Endothelial cell of umbilical vein (primary cell): ENCODE measurements at places on chromosomes 5 and 9. TPM values are rescaled to one million over a fixed set of nuclear protein-coding genes. Genes with fewer than 3 reads are reported as not detected.

Gene SUB1
- total RNA-seq = 246 and 252 TPM in 2 replicates

Gene UAP1L1
- total RNA-seq = 38.1 and 41.7 TPM in 2 replicates

Gene ARHGEF39
- total RNA-seq = 4.6 and 6.5 TPM in 2 replicates

Gene PTBP3
- total RNA-seq = 73.2 and 75.0 TPM in 2 replicates

Gene PDE6A
- not detected in 2 replicates for total RNA-seq

Gene FOXE1
- not detected in 2 replicates for total RNA-seq

Gene BNC2
- total RNA-seq = 33.1 and 34.3 TPM in 2 replicates

Gene HTR4
- not detected in 2 replicates for total RNA-seq

Gene PCDHGA7
- total RNA-seq = 1.5 and 1.8 TPM in 2 replicates

Gene SLC25A25
- total RNA-seq = 20.1 and 20.2 TPM in 2 replicates

Gene COL23A1
- total RNA-seq = not detected in 2 replicates

Gene FBXL7
- total RNA-seq = 28.6 and 32.2 TPM in 2 replicates

Gene TUSC1
- 12.1 TPM in 2 replicates for total RNA-seq

Gene MINAR2
- not detected in 2 replicates for total RNA-seq

Gene C5orf52
- total RNA-seq = not detected in 2 replicates

Gene HARS2
- 29.6 and 31.7 TPM in 2 replicates for total RNA-seq

Gene CCNO
- total RNA-seq = 0.58 and 0.88 TPM in 2 replicates

Gene MEIKIN
- not detected in 2 replicates for total RNA-seq

Gene KCNT1
- not detected in 2 replicates for total RNA-seq

Gene PCDHGB3
- total RNA-seq = 1.7 and 2.0 TPM in 2 replicates

Gene FRMD3
- total RNA-seq = 6.1 and 7.3 TPM in 2 replicates

Gene CCL19
- not detected in 2 replicates for total RNA-seq

Gene RBM18
- 26.9 and 28.6 TPM in 2 replicates for total RNA-seq

Gene NR5A1
- total RNA-seq = not detected in 2 replicates

Gene TTC1
- total RNA-seq = 59.6 and 62.6 TPM in 2 replicates

Gene THOC3
- 35.0 and 66.3 TPM in 2 replicates for total RNA-seq

Gene PDZD2
- total RNA-seq = 3.4 and 6.9 TPM in 2 replicates

Gene PCYOX1L
- total RNA-seq = 17.0 and 23.3 TPM in 2 replicates

Gene INSL6
- total RNA-seq = not detected in 2 replicates

Gene SPATA31D4
- not detected in 2 replicates for total RNA-seq

Gene PTGES
- total RNA-seq = not detected in 2 replicates

Gene KIF24
- total RNA-seq = 4.5 and 4.8 TPM in 2 replicates

Gene SLC4A9
- total RNA-seq = not detected in 2 replicates

Gene TLX3
- not detected in 2 replicates for total RNA-seq

Gene GDNF
- total RNA-seq = not detected in 2 replicates

Gene HRCT1
- 1.2 and 5.2 TPM in 2 replicates for total RNA-seq

Gene DOCK8
- total RNA-seq = 1.3 and 12.0 TPM in 2 replicates

Gene RMRP
- total RNA-seq = 19,118 and 22,385 TPM in 2 replicates

Gene GGTA1
- not detected in 2 replicates for total RNA-seq

Gene SLC26A2
- total RNA-seq = 16.5 and 16.8 TPM in 2 replicates

Gene ERMP1
- total RNA-seq = 16.6 and 20.1 TPM in 2 replicates

Gene SAXO1
- not detected in 2 replicates for total RNA-seq

Gene ATP6V0E1
- total RNA-seq = 217 and 222 TPM in 2 replicates
